ENCODE measurements at places on chromosomes 3 and 15.

DNA sequence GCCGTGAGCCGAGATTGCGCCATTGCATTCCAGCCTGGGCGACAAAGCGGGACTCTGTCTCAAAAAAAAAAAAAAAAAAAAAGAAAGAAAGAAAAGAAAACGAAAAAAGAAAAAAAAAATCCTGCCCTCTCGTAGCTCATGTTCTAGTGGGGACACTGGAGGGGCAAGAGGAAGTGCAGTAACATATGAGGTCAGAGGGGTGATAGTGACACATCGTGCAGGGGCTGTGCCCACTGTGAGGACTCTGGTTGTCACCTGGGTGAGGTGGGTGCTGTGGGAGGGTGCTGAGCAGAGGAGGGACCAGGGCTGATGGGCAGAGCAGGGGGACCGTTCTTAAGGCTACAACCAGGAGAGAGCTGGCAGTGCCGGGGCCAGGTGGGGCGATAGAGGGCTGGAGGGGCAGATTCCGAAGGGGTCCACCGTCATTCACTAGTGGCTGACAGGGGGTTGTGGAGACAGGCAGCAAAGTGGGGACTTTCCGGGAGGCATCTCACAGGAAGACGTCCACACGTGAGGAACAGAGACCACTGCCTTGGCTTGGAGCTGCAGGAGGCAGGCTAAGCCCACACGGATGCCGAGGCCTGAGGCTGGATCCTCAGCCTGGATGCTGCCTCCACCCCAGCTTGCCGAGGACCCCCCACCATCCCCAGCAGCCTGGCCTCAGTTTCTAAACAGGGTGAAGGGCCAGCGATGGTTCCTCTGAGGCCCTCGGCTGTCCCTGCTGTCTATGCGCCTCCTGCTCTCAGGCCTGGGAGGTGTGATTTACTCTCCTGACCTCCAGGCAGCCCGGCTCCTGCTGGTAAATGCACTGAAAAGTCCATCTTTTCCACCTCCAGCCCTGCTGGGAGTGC is 154.3 kb upstream of the IQSEC1 start:
- no peak for DNase-seq
- H3K36me3 ChIP-seq = no peaks in the 10 kb centered on the region
- peak overlapping the region; percentile 39 for H3K27ac ChIP-seq
- H3K4me1 ChIP-seq = no peaks in the 10 kb centered on the region
- no peaks in the 10 kb centered on the region for H3K27me3 ChIP-seq
- H3K4me3 ChIP-seq = no peak overlapping the region

GRCh38 chr15:72740219-72740618 is 43.3 kb downstream of the ADPGK start:
- no peaks in the 10 kb centered on the region for H3K36me3 ChIP-seq
- no peak for DNase-seq
- no peak overlapping the region for H3K4me3 ChIP-seq
- peak overlapping the region; percentile 11 for H3K27ac ChIP-seq

DNA sequence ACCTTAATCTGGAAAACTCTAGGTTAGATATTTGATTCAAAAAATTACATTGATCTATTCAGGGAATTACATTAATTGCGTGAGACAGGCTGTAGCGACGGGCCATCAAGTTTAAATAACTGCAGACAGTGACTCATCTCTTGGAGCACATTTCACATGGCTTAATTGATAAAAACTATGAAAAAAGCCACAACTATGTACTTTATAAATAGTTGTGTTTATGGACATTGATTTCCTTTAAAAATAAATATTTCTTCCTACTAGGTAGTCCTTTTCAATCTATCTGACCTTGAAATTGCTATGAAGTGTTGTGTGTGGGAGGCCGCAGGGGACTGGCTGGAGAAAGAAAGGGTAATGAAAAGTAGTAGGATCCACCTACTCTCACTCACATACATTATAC is 157.8 kb downstream of the IL1RAP start:
- no peak for DNase-seq
- H3K27ac ChIP-seq = no peak overlapping the region
- H3K27me3 ChIP-seq = no peaks in the 10 kb centered on the region
- no peaks in the 10 kb centered on the region for H3K36me3 ChIP-seq

DNA sequence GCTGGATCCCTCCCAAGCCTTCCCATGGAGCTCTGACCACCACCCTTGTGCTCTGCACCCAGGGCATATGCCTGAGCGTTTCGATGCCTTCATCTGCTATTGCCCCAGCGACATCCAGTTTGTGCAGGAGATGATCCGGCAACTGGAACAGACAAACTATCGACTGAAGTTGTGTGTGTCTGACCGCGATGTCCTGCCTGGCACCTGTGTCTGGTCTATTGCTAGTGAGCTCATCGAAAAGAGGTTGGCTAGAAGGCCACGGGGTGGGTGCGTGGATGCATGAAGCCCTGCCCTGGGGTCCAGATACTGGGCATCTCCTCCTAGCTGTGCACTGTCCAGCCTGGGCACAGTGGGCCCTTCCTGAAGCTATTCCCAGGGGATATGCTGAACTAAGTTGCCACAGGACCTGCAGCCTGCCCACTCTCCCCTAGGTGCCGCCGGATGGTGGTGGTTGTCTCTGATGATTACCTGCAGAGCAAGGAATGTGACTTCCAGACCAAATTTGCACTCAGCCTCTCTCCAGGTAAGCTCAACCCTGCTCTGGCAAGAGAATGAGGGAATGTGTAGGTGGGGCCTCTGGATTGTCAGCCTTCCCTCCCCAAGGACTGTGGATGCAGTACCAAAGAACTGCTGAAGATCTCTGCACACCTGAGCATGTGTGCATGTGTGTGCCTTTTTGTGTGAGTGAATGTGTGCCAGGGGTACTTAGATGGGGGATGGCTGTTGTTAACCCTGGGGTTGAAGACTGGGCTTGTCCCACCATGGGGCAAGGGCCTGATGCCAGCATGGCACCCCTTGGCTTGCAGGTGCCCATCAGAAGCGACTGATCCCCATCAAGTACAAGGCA is 2.1 kb downstream of the MYD88 start:
- H3K36me3 ChIP-seq = no peaks in the 10 kb centered on the region
- no peak for DNase-seq
- no peak overlapping the region for H3K4me3 ChIP-seq
- H3K4me1 ChIP-seq = peaks cover 31% of the 10 kb centered on the region

- DNase-seq = no peak
- H3K36me3 ChIP-seq = no peaks in the 10 kb centered on the region
- no peaks in the 10 kb centered on the region for H3K4me1 ChIP-seq
- no peak overlapping the region for H3K4me3 ChIP-seq
- no peaks in the 10 kb centered on the region for H3K27me3 ChIP-seq
- H3K27ac ChIP-seq = no peak overlapping the region
These were observed 32.0 kb downstream of the TM4SF4 start for GRCh38 chr3:149506540-149506939.

DNA sequence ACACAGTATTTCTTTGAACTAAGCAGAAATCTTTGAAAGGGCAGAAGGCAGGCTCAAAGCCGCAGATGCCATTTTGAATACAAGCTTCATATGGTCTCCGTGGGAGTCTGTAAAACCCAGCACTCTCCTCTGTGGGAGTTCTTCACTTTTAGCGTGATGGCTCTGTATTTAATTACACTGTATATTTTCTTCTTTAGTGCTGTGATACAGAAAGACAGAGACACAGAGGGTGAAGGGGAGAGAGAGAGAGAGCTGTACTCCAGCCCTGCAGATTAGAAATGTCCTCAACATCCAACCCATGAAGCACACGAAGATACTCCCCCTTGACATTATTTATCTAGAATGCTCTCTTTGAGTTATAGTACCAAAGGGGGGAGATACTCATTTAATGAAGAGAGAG is 752.6 kb upstream of the NR2F2 start:
- no peaks in the 10 kb centered on the region for H3K36me3 ChIP-seq
- DNase-seq = no peak
- no peak overlapping the region for H3K4me3 ChIP-seq
- H3K27ac ChIP-seq = no peak overlapping the region
- H3K4me1 ChIP-seq = no peaks in the 10 kb centered on the region

DNA sequence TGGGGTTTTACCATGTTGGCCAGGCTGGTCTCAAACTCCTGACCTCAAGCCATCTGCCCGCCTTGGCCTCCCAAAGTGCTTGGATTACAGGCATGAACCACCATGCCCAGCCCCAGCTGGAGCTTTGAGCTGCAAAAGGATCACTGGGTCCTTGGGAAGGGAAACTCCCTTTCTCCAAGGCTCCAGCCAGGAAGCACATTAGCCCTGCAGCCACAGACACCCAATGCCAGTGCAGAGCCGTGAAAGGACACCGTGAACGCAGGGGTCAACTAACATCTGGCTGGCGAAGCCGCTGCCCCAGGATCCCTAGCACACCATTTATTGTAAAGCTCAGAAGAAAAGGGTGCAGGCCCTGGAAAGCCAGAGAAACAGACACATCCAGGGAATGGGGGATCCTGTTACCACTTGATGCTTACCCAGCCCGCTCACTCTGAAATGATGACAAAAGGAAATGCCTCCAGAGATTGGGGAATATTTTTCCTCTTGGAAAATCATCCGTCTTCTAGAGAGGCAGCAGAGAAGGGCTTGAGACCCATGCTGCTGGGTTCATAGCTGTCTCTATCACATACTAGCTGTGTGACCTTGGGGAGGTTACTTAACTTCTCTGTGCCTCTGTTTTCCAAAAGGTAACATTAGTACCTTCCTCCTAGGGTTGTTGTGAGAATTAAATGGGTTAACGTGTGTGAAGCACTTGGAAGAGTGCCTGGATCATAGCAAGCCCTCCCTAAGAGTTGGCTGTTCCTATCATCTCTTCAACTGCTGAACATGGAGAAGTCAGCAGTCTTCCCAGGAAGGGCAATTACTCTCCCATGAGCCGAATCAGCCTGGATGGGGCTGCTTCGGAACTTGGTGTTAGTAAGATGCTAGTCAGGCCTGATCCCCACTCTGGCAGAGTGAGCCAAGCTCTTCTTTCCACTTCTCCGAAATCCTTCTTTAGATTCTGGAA is 40.8 kb downstream of the LMCD1 start:
- H3K4me3 ChIP-seq = no peak overlapping the region
- DNase-seq = no peak
- H3K4me1 ChIP-seq = no peaks in the 10 kb centered on the region
- no peak overlapping the region for H3K27ac ChIP-seq
- H3K36me3 ChIP-seq = peaks cover 3% of the 10 kb centered on the region

DNA sequence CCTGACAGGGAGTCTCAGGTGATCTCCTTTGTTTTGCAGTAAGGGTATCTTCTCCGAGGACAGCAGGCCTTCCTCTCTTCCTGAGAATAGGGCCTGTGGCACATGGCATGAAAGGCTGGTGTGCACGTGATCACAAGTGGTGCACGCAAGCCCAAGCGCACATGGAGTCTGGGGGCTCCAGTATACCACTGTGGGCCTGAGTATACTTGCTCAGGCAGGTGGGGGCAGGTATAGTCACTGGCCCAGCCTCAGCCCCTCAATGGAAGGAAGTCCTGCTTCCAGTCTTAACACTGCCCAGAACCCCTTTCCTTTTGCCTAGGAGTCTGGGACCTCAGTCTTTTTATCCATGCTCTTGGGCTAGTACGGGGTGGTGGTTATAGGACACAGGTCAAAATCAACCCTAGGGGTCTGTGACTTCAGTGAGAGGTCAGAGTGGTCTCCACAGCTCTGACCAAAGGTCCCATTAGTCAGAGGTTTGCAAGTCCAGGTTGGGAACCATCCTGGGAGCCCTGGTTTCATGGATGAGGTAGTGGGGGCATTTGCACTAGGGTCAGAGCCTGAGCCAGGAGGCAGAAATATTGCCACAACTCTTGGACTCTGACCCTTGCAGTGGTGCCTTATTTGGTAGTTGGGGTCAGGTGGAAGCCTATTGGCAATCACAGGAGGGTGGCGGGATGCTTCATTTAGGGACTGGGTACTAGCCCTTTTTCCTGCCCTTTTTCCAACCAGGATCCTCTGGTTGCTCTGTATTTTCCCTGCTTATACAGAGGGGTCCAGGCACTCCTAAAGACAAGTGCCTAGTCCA is 823 bp upstream of the CCDC71 start:
- no peak for DNase-seq
- H3K27ac ChIP-seq = no peak overlapping the region
- no peaks in the 10 kb centered on the region for H3K27me3 ChIP-seq
- peaks cover 4% of the 10 kb centered on the region for H3K4me1 ChIP-seq
